ENCODE measurements at places on chromosomes 11 and 22.

- DNase-seq, result no peak
Measured at GRCh38 chr11:114847306-114847975, 169.1 kb downstream of the NXPE2 start.

DNA sequence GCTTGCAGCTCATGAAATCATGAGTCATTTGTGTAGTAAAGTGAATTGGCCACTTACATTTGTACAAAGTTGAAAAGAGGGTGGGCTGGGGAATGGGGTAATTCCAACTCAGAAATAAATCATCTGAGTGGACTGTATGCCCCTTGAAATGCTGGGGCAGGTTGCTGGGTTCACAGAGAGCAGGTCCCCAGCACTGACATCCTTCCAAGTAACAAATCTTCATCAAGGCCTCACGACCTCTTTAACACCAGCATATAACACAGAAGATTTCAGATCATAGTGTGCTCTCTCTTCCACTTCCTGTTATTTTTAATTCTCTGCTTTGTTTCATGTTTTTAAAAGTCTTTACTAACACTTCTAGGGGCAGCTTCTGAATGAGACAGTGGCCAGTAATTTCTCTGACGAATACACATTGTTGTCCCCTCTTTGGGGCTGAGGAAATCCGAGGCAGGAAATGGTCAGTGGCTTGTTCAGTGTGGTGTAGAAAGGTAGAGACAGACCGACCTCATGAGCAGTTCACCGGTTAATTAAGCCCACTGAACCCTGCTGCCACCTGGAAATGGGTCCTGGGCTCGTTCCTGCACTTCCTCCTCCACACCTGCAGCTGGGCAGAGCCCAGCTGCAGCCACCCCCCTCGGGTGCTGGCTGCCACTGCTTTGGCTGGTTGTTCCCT lies 127.7 kb downstream of the MAML2 start:
- no peak for DNase-seq

- DNase-seq, result no peak
Measured at GRCh38 chr22:38202437-38203089, 769 bp downstream of the MAFF start.

DNA sequence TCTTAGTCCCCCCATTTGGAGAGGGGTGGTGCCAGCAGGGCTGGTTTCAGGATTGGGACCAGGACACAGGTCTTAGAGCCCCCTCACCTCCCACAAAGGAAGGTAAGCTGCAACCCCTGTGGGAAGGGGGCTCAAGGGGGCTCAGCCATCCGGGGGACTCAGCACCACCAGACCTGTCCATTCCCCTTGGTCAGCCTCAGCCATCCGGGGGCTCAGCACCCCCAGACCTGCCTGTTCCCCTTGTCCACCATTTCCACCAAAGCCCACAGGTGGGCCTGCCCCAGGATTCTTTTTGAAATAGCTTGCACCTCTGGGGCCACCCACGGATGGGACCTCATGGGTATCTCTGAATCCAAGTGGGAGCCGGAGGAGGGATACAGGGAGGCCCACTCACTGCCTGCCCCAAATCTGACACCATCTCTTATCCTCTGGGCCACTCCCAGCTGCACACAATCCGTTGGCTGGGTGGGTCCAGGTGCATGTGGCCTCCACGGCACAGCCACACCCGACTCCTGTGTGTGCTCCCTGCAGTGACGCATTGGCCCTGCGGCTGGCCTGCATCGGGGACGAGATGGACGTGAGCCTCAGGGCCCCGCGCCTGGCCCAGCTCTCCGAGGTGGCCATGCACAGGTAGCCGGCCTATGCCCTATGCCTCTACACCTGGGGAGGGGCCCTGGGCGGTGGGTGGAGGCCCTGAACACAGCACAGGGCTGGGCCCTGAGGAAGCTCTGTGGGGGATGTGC lies 15.9 kb downstream of the MCAT start:
- DNase-seq, result no peak

- no peak for DNase-seq
Measured at GRCh38 chr11:74707602-74708510, 23.4 kb downstream of the CHRDL2 start.

DNA sequence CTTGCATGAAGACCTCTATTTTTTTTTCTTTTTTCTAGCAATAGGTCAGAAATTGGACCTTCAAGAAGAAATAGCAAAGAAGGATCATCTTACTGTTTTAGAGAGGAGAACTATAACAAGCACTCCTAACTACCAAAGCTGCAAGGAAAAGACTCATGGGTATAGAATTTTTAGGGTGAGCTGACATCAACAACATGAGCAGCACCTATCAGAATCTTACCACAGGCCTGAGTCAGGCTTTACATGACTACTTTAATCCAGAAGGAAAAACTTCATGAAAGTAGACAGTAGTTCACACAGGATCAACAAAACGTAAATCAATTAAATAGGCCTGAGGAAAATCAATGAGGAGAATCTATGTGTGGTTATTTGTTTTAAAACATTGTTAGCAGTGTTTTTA lies 130.5 kb downstream of the FAM76B start:
- no peak for DNase-seq

GRCh38 chr22:26648011-26648497 lies 9.3 kb upstream of the MIAT start:
- DNase-seq, result no peak

GRCh38 chr11:8830641-8831040 lies 80.3 kb upstream of the AKIP1 start:
- DNase-seq, result no peak

GRCh38 chr11:68796801-68797200 lies 44.9 kb downstream of the CPT1A start:
- DNase-seq, result peak; percentile 4
